Stimulated activated CD8-positive, alpha-beta memory T cell treated with anti-CD3 and anti-CD28 coated beads, Interleukin-15, amount 100 ng/mL, for 24 hours (primary cell): ENCODE measurements at places on chromosomes 4 and X.

- peak; percentile 78 for DNase-seq
Observed at GRCh38 chr4:78775303-78776078, 659 bp upstream of the BMP2K start.

DNA sequence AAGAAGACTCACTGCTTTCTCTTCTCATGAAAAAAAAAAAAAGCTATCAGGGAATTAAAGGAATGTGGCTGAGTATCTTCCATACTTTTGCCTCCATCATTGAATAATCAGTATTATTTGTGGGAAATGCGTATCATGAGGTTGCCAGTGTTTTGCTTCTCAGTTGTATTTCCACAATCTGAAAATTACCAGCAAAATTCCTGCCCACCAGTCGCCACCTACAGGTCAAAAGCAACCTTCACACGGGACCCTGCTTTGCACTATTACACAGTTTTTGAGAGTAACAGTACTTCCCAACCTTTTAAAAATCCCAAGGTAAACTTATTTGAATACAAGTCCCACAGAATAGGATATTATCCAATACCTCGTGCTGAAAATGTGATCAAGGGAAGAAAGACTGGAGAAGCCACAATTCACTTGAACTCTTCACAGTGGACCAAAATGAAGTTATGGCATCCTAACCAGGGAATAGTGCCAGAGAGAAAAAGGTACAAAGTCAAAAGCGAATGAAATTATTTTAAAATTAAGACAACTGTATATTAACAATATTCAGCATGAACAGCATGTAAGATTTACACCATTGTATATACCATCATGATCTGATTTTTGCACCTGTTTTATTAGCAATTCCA, 30.4 kb downstream of the PGRMC1 start:
- no peak for DNase-seq

DNA sequence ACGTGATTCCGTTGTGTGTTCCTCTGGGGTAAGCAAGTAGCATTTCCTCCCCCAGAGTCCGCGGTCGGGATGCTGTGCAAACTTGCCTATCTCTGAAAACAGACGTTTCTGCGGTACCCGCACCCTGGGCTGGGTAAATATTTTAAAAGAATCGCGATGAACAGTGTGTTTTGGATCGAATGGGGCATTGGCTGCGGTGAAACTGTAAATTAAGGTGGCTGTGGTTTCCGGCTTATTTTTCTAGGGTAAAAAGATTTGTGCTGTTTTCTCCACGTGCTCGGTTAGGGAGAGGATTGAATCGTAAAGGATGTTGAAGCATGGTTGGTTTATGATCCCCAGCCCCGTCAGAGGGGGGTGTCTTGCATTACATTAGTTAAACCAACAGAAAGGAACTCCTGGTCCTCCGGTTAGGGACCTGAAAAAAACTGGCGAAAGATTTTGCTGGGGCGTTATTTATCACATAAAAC, 1.2 kb downstream of the HHIP start:
- DNase-seq, result no peak

DNA sequence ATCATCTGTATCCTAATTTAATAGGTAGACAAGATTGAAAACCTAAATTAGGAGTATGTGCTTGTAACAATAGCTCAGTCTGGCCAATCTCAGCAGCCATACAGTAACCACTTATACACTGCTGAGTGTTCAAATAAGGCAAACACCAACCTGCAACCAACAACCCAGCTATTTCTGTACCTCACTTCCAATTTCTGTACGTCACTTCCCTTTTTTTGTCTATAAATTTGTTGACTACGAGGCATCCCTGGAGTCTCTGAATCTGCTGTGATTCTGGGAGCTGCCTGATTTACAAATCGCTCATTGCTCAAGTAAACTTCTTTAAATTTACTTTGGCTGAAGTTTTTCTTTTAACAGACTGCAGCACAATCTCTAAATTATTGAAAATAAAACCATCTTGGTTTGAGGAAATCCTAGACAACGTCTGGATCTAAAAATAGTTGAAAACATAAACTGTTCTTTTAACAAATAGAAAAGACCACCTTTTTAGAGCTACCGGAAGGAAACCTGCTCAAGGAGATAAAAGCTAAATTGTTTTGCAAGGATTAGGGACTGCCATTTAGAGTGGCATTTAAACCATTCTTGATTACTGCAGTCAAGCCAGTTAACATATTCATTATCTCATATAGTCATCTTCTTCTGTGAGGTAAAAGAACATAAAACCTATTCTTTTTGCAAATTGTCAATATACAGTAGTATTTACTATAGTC, 778.1 kb downstream of the SH3BGRL start:
- no peak for DNase-seq

- no peak for DNase-seq
Observed at GRCh38 chr4:80263541-80264351, 2.7 kb upstream of the FGF5 start.

GRCh38 chr4:161538941-161539340, 624.9 kb downstream of the FSTL5 start:
- DNase-seq, result no peak
